ENCODE measurements at places on chromosomes 1 and 21.

- no peak for DNase-seq
Observed at GRCh38 chr1:187396226-187396625, 567.5 kb downstream of the PLA2G4A start.

- DNase-seq = no peak
Observed at GRCh38 chr1:175217721-175218531, 25.4 kb upstream of the KIAA0040 start.

DNA sequence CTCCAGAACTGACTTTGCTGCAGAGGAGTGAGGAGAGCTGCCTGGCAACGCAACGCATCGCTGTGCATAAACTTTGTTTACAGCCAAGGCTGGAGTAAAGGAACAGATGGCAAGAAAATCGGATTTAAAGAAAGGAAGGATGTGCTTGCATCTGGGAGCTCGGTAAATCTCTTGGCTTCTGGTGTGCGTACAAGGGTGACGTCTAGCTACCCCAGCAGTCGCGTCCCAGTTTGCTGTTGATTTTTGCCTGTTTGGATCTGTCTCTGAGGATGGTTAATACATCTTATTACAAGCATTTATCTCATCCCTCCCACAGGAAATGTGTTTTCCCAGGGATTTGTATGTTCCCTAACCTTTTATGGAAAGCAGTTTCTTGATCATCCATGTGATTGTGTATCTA is 73.3 kb upstream of the RALGPS2 start:
- DNase-seq = no peak

GRCh38 chr1:91830242-91831131 is 55.5 kb downstream of the TGFBR3 start:
- DNase-seq = peak; percentile 67

DNA sequence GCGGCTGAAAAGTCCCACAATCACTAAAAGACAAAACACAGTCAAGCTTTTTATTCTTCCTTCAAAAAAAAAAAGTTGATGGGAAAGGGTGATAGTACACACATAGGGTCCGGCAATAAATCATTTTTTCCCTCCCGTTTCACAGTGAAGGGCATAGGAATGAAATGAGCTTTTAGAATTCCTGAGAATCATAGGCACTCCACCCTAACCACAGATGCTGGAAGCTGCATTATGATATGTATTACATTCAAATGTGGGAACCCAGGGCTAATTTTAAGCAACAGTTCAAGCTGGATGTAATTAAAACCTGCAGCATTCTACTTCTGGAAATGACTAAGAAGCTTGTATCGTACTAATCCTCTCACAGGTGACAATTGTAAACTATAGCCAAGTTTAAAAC is 75.7 kb upstream of the KCNJ15 start:
- no peak for DNase-seq

GRCh38 chr1:169731446-169731845 is 2.4 kb downstream of the SELE start:
- no peak for DNase-seq
